ENCODE measurements at places on chromosomes 11 and 22.

DNA sequence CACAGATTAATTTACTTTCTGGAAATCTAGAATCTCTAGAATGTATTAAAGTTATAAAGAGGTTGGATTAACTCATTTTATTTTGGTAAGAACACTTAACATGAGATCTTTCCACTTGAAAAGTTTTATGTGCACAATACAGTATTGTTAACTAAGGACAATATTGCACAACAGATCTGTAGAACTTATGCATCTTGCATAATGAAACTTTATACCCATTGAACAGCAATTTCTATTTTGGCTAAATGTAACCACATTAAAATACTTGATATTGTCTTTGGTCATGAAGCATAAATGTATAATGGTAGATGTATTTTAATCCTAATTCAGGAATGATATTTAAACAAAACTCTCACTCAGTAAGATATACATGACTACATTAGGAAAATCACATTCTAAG, 203.8 kb downstream of the SNX19 start:
- DNase-seq, result no peak

DNA sequence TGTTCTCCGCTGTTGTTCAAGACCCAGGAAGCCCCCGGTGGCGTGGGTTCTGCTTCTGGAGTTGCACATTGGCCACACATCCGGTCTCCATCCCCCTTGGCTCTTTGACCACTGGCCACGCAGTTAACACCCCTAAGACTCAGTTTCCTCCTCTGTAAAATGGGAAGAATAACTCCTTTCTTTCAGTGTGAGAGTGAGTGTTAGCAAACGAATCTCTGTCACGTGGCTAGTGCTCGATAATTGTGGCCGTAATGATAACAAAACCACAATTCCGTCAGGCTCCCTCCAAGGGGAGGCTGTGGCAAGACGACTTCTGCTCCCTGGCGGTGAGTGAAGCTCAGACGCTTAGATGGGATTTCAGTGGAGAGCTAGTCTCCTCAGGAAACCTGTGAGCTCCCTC, 315.2 kb upstream of the B3GAT1 start:
- no peak for DNase-seq

DNA sequence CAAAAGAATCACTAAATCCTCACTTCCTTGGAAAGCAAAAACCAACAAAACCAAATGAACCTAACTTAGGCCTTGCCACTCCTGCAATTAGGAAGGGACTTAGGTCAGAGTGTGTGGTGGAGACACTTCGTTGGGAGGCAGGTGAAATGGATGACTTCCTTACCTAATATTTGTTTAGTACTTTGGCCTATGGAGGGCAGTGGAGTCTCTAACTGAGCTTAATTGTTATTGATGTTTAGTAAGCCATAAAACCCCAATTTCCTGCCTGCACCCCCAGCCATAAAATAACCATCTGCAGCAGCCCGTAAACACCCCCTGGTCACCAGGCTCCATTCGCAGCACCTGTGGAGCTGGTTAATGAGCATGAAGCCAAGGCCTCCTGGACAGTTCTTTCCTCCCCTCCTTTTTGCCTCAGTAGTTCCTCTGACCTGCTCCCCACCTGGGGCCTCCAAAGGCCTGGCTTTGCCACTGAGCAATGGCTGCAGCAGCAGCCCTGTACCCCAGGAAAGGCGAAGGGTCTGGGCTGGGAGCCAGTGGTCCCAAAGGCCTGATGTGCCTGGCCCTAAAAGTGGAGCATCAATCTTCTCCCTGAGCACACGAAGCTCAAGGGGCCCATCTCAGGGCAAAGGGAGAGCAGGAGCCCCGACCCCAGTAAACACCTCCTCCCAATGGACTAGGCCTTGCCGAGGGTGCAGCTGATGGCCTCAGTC, 15.6 kb upstream of the SYT13 start:
- DNase-seq, result no peak

DNA sequence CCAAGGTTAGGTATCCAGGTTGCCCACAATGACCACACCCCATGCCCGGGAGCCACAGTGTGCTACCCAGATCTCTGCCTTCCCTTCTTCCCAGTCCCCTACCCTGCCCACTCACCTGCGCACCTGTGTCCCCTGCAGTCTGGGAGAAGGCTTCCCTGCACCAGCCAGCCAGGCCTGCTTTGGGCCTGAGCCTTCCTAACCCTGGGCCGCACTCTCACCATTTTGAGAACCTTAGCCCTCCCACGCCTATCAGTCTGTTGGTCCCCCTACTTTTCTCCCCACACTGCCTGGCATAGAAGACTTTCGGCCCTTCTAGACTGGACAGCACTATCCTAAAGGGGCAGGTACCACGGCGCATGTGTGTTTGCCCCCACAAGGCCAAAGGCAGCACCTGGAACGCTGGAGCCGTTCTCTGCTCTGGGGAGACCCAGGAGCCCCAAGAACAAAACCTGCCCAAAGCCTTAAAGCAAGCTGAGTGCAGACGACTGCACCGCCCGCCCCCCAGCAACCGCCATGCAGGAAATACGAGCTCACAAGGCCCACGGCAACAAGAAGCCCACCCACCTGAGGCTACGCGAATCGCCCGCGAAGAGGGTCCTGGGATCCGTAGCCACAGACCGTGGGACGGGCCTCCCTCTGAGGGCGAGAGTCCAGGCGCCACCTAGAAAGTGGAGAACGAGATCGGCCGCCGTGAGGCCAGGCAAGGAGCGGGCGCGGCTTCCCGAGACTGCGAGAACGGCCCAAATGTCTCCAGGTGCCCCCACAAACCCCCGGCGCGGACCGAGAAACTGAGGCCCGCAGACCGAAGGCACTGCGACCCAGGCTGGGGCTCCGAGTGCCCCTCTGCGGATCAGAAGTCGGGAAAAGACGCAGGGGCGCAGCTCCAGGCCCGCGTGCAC, 546 bp downstream of the GNB1L start:
- no peak for DNase-seq

GRCh38 chr22:31917227-31917921, 27.0 kb upstream of the YWHAH start:
- DNase-seq, result no peak

DNA sequence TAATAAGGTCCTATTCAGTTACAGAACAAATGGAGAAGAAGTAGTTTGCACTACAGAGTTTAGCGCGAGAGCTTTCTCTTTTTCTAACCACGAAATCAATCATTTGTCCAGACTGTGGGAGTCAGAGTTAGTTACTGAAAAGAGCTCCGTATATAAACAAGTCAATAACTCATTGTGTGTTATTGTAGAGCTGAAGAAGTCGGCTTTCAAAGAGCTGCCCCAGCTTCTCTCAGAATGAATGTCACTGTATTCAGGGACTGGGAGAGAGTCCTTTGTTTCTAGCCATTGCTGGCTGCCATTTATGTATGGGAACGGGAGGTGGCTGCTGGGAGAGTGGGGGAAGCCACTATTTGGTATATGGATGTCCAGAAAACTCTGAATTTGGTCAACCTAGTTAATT, 227.8 kb downstream of the DCDC1 start:
- no peak for DNase-seq

GRCh38 chr22:17999851-18000250, 24.5 kb downstream of the MICAL3 start:
- no peak for DNase-seq

DNA sequence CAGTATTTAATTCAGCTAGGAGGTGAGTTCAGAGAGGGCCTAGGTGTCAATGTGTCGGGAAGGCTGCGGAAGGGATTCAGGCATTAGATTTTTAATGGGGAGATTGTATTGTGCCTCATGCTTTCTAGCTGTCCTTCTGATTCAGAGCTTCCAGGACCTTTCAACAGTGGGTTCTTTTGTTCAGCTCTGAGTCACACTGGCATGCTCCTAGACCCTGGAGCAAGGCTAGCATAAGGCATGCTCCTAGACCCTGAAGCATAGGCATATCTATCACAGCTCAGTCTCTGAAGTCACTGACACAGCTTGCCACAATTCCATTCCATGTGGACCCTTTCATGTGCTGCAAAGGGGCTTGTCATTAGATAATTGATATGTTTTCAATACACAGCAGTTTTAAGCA, 396.9 kb downstream of the RAB38 start:
- no peak for DNase-seq

DNA sequence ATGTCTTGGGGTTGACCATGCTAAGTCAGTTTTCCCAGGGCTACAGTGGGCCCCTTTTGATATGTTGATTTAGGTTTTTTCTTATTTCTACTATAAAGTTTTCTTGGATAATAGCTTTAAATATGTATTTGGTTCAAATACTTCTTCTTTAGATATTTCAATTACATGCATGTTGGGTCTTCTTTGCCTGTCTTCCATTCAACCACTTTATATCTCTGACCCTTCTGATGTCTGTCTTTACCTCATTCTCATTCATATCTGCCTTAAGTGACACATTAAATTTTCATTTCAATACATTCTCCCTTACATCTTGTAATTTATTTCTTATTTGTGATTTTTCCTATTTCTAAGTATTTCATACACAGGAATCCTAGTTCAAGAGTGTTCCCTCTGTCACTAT, 10.5 kb downstream of the SLC36A4 start:
- no peak for DNase-seq

- DNase-seq, result no peak
These were observed 152.8 kb downstream of the CHST1 start for GRCh38 chr11:45512471-45513148.

- DNase-seq, result peak; percentile 8
These were observed 25.3 kb downstream of the CEP295 start for GRCh38 chr11:93686812-93687211.

DNA sequence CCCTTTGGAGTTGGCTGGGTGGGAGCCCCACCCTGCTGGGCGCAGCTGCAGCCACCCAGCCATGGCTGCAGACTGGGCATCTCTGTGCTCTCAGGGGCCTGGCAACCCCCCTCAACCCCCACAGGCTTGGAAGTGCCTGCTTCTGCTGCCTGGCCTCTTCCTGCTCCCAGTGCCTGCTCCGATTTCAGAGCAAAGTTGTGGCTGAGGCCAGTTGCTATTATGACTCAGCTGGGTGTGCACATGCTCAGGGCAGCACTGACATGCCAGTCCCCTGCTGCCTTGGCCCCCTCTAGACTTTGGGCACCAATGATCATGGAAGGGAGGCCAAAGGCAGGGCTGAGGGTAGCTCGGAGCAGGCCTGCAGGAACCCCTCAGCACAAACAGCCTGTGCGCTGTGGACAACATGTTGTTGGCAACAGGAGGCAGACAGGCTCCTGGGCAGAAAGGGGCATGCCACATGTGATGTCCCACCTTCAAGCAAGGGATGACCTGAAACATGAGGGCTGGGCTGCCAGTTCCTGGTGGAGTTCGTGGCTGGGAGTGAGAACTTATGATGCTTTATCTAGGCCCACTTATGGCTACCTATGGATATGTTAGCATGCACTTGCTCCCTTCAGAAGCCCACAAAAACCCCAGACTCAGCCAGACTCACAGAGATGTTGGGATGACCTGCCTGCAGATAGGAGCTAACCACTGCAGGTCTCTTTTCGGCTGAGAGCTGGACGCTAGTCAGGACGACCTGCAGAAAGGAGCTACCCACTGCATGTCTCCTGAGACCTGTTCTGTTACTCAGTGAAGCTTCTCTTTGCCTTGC, 96.4 kb upstream of the AMOTL1 start:
- DNase-seq, result no peak

DNA sequence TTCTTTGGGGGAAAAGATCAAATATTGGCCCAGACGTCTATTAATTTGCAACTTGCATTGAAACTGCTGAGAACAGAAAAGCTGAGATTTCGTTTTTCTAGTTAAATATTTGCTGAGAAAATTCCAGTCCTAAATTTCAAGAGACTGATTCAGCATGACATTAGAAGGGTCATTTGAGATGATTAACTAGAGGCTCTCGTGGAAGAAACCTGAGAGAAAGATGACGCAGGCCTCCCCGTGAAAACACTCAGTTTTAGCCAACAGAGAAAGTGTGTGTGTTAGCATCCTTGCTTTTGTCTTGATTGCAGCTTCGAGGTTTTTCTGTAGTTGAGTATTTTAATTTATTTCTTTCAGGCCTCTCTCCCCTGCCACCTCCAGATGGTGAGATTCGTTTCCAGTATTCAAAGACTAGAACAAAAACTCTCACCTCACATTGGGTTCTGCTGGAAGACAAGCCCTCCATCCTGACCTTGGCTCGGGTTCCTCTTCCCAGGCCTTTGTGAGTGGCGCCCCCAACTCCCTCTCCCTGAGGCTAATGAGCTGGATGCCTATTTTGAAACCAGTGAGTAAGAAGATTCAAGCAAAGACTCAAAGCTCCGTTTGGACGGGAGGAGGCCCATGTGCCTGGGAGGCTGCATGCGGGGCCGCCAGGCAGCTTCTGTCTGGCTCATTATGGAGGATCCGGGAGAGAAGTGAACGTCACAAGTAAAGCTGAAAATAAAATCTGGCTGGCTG, 52.4 kb downstream of the CELSR1 start:
- no peak for DNase-seq

- no peak for DNase-seq
These were observed at the start of gene LYVE1 for GRCh38 chr11:10568486-10568941. LYVE1 (minus strand) TSS chr11:10568665; CDS start chr11:10568532, 133 bp downstream.

- DNase-seq, result no peak
These were observed 65.6 kb downstream of the SHANK2 start for GRCh38 chr11:71186806-71187205.

DNA sequence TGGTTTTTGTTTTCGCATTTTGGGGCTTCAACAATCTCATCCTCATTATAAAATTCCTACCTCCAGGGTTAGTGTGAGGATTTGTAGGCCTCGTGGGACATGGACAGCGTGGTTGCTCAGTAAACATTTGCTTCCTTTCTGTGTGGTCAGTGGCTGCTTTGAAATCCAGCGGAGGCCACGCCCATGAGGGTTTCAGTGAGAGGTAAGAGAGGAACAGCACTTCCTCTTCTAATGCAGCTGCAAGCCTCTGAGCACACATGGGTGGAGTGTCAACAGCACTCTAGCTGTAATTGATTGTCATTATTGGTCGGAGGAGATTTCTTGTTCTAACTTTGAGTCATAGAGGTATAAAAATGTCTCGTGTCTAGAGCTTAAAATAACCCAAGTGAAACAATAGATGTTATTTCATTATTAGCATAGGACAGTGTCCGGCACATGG, 6.0 kb upstream of the ARHGAP42 start:
- DNase-seq, result no peak

GRCh38 chr11:125268611-125269010, 104.1 kb downstream of the PKNOX2 start:
- DNase-seq, result no peak

GRCh38 chr11:57160665-57161064, 21.1 kb upstream of the LRRC55 start:
- no peak for DNase-seq

DNA sequence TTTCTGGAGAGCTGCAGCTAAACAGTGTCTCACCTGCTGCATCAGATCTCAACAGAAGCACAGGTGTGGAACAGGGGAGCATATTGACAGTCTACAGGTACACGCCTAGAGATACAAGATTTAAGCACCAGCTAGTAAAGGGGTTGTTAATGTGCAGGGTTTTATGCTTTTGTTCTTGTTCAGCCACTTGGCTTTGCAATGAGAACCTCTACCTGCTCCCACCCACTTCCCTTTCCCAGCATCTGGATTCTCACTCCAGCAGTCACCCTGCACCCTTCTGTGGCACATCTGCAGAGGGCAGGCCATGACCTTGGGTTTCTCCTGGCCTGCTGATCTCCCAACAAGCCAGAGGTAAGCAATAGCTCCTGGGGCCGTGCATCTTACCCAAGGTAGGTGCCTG, 446.6 kb downstream of the BUD13 start:
- no peak for DNase-seq

GRCh38 chr22:50610041-50610451, 9.5 kb downstream of the MAPK8IP2 start:
- DNase-seq, result no peak

- DNase-seq, result no peak
These were observed 3.3 kb downstream of the SERPINH1 start for GRCh38 chr11:75565221-75565814.

Measured in fibroblast of skin of left quadriceps (primary cell).